ENCODE measurements at places on chromosomes 6 and 20. TPM values are rescaled to one million over a fixed set of nuclear protein-coding genes. Genes with fewer than 3 reads are reported as not detected.

- no peak for DNase-seq
Measured at GRCh38 chr20:53828682-53829254, 235.1 kb upstream of the ZNF217 start.

GRCh38 chr6:109705258-109705657 lies 14.2 kb downstream of the FIG4 start:
- DNase-seq, result peak; percentile 78

DNA sequence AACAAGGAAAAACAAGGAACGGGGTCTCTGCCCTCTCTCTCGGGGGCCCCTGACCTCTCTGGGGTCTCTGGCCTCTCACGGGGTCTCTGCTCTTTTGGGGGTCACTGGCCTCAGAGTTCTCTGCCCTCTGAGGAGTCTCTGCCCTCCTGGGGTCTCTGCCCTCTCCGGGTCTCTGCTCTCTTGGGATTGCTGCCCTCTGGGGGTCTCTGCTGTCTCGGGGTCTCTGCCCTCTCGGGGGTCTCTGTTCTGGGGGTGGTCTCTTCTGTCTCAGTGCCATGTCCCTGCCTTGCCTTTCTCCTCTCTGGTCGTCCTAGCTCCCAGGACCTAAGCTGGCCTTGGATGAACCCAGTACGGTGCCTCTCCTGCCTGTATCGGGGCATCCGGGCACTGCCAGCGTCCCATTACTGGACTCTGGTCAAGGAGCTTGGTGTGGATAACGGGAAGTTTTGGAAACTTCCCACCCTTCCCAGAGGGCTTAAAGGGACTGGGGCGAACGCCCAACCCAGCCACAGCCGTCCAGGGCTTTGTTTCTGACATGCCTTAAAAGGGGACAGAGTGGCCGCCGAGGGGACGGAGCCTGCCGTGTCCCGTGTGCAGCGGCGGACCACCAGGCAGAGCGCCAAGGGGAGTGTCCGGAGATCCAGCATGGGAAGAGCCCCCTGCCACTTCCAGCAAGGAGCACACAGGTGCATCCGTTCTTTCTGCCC lies 24.7 kb upstream of the MRGBP start:
- DNase-seq, result no peak

GRCh38 chr6:89928604-89929003 lies 34.3 kb downstream of the GJA10 start:
- no peak for DNase-seq

DNA sequence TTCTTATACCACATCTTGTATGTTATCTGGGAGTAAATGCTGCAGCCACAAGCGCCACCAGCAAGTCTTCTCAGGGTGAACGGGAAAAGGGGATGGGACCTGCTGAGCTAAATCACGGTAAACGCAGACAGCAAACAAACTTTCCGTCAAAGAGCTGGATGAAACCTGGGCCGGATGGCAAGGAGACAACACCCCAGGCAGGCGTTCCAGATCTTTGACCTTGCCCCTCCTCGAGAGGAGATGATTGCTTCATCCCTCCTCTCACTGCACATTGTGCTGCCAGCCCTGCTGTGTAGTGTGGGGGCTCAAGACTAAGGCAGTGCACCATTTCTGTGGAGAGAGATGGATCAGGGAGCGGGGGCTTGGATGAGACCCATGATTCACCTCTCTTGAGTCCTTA lies 9.8 kb downstream of the RAET1E start:
- DNase-seq, result no peak

DNA sequence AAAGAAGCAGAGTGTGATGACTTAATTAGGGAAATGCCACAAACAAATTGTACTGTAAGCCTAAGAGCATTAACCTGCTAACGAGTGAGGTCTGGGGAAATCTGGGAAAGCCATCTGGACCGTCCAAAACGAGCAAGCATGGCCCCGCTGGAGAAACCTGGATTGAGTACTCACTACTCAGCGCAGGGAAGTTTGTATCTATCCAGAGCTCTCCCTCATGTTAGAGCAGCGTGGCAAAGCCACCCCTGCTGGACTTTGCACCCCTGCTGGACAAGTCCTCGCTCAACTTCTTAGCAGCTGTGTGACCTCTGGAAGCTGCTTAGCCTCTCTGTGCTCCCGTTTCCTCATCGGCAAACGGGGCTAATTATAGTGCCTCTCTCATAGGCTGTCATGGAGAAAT lies 37.3 kb downstream of the PSMG4 start:
- no peak for DNase-seq

- DNase-seq, result no peak
Measured at GRCh38 chr6:40700006-40700580, 112.9 kb upstream of the LRFN2 start.

- DNase-seq, result no peak
Measured at GRCh38 chr6:79028641-79029314, 49.3 kb downstream of the PHIP start.

- no peak for DNase-seq
Measured at GRCh38 chr6:45681860-45682511, 304.3 kb upstream of the SUPT3H start.

DNA sequence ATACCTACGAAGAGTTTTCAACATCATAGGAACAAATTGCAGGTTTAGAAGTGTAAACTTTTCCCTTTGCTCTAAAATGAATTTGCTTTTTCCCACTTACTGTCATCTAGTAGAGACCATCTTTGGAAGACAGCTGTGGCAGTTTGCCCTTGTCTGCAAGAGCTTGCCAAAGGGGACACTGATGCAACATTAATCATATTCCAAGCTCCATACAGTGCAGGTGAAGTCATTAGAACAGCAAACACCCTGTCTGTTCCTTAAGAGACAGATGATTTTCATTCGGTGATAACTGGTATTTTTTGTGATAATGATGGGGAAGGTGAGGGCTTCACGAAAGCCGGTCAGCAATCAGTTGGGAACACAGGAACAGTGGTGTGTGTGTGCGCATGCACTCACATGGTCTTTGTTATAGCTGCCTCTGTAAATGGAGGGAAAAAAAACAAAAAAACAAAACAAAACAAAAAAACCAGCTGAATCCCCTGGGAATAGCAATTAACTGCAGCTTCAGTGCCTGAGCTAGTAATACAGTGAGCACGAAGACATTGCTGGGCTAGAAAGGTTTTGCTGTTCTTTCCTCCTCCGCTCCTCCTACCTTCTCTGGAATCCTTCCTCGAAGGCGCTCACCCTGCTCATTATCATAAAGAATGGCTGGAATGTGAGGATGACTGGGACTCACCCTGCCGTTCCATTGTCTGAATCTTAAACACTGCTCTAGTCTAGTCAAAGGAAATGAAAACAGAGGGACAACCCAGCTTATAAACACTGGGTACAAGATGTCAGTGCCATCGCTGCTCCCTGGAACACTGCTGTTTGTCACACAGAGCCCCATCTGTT lies 35.2 kb upstream of the KIF13A start:
- no peak for DNase-seq

- DNase-seq, result no peak
Measured at GRCh38 chr6:42278131-42278853, 60.6 kb upstream of the MRPS10 start.

DNA sequence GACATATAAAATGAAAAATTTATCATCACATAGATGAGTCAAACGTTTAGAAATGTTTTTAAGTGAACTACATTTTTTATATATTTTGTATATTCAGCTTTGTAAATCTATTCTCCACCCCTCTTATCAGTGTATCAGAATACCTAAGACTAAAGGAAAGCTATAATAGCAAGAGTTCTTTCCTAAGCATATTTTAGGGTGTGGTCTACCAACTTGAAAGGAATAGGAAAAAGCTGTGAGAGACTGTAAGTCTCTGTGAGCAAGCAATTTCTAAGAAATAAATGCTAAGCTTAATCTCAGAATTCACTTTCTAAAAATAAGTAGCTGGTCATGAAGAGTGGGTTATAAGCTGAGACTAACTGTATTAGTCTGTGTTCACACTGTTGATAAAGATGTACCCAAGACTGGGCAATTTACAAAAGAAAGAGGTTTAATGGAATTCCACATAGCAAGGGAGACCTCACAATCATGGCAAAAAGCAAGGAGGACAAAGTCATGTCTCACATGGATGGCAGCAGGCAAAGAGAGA lies 175.4 kb upstream of the PREP start:
- DNase-seq, result no peak

DNA sequence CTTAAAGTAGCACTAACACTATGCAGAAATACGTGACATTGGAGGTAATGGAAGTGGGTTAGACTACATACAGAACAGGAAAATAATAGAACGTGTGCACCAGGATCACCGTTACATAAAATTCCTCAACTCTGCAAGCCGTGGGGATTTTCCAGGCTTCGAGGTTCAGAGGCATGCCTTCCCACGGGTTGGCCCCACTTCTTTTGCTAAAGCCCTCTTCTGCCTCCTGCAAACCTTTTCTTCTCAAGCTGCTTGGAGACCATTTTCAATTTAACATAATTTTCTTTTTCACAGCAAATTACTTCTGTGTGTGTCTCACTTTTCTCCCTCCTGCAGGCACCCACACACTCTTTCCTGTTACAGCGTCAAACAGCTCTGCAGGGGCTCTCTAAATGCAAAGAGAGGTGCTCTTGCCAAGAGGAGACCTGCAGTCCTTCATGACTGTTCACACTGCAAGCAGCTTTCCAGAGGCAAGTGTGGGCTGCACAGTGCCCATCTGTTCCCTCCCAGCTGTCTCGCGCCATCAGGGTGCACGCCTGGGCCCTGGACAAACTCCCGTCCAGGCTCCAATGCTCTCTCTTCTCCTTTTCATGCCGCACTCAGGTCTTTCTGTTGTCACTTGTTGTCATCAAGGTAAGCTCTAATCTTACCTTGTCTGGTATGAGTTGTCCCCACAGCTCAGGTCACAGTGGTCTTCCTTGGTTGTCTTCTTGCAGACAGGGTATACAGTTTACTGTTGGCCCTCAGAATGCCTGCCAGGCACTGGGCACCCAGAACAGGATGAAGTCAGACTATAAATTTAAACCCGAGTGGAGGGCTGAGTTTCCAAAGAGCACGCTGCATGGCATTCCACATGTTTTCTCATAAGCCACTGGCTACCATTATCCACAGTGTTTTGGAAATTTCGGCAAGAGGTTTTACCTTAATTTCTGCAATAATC lies 164.8 kb upstream of the GGTLC1 start:
- DNase-seq, result no peak

- no peak for DNase-seq
Measured at GRCh38 chr6:162821102-162821501, 93.3 kb downstream of the PACRG start.

DNA sequence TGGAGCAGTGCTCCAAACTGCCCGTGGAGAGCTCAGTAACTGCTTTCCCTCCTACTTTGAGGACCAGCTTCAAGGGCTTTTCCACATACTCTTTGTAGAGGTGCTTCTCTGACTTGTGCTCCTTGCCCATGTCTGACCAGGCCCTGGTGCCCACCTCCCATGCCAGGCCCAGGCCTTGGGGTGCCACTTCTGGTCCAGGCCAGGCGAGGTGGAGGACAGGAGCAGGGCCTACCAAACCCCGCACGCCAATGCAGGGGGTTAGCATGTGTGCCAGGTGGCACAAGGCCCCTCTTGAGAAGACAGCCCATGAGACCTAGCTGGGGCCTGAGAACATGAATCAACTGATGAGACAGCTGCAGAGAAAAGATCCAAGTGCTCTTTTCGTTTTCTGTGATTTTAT lies 47.0 kb upstream of the PLN start:
- no peak for DNase-seq

DNA sequence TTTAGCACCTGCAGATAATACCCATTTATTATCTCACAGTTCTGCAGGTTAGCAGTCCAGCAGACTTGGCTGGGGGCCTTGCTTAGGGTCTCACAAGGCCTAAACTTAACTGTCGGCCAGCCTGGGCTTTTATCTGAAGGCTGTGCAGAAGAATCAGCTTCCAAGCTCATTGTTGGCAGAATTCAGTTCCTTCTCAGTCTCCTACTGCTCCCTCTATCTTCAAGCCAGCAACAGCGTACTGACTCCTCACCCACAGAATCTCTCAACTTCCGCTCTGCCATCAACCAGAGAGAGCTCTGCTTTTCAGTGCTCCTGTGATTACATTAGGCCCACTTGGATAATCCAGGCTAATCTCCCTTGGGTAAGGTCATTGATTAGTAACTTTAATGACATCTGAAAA lies 30.2 kb upstream of the NHSL1 start:
- DNase-seq, result no peak

DNA sequence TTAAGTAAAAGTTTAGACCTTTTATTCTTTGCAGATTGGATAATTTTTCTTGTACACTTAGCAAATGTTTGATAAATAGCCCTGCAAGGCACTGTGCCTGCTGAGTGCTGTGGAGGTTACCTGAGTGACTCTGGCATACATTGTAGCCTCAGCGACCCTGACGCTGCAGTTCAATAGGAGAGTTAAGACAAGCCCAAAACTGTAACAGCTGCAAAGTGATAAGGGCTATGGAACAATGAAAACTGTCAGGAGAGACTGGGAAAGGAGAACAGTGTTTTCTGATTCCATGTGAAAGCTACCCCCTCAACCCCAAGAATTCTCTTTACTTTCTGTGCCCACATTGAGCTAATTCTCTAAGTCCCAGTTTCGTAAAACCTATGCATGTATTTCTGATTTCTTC lies 22.2 kb downstream of the HIVEP1 start:
- no peak for DNase-seq

DNA sequence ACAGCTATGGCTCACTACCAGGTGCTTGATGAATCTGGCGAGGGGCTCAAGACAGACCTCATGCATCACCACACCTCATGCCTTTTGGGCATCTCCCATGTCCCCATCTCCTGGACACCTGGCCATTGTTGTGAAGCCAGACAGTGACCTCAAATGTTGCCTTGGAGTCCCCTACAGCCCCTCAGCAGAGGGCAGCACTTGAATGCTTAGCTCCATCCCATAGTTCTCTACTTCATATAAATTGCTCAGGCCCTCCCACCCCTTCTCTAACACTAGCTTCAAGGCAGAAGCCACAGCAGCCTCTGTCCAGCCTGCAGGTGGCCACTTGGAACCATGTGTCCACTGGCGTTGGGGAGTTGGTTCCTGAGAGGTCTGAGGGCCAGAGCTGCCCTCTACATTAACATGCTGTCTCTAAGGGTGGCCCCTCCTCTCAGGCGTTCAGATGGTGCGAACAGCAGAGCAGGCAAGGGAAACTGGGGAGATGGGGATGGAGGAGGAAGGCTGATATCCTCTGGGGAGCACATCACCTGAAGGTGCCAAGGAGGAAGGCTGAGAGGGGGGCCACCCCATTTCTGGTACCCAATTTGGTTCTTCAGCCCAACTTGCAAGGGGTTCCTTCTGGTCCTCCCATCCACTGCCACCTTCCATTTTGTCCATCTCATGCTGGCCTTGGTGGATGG lies 31.3 kb downstream of the MOCS1 start:
- DNase-seq, result no peak

IPCEF1 gene
- total RNA-seq, result not detected

TRDN gene
- total RNA-seq, result not detected

CST1 gene
- total RNA-seq, result not detected

TCF21 gene
- total RNA-seq, result not detected

SLA2 gene
- total RNA-seq, result 1.8 TPM
